ENCODE measurements at places on chromosomes 5 and 9. TPM values are rescaled to one million over a fixed set of nuclear protein-coding genes. Genes with fewer than 3 reads are reported as not detected.

The FBN2 gene
- 0.27 TPM for total RNA-seq

The ATOX1 gene
- total RNA-seq: 74.3 TPM

The FOXD4L6 gene
- total RNA-seq: under 0.01 TPM

The KLHL3 gene
- 13.7 TPM for total RNA-seq

The C5orf58 gene
- under 0.01 TPM for total RNA-seq

The NRARP gene
- total RNA-seq: 5.1 TPM

The TIGD6 gene
- 3.2 TPM for total RNA-seq

The PCDHGA3 gene
- 0.54 TPM for total RNA-seq

The ANKRD18B gene
- under 0.01 TPM for total RNA-seq

The MCC gene
- under 0.01 TPM for total RNA-seq

The UTP15 gene
- total RNA-seq: 31.0 TPM

The SERF1A gene
- total RNA-seq: 6.7 TPM

The ARID3C gene
- not detected for total RNA-seq

The CDKN2B-AS1 gene
- total RNA-seq: not detected

The FAM53C gene
- 69.7 TPM for total RNA-seq

The GGTA1 gene
- total RNA-seq: 4.8 TPM

The CSF2 gene
- total RNA-seq: not detected

The LECT2 gene
- total RNA-seq: not detected

The FBP2 gene
- total RNA-seq: not detected

The STPG3 gene
- total RNA-seq: 0.54 TPM

The CD14 gene
- total RNA-seq: 5.4 TPM

The APC gene
- total RNA-seq: 37.2 TPM

The PCDHB11 gene
- total RNA-seq: 0.27 TPM

The WDR5 gene
- total RNA-seq: 22.9 TPM

The SPATA31D4 gene
- total RNA-seq: not detected

The TRIP13 gene
- total RNA-seq: 4.8 TPM

The CATSPER3 gene
- total RNA-seq: 0.27 TPM

The C9 gene
- total RNA-seq: not detected

The SPATA6L gene
- not detected for total RNA-seq

The C5 gene
- total RNA-seq: 2.7 TPM

The PIP5KL1 gene
- 0.27 TPM for total RNA-seq

The HINT2 gene
- 22.6 TPM for total RNA-seq

The ANKRD31 gene
- total RNA-seq: under 0.01 TPM

The SLC46A2 gene
- under 0.01 TPM for total RNA-seq

The PHF24 gene
- under 0.01 TPM for total RNA-seq

The CKMT2 gene
- 0.27 TPM for total RNA-seq

The SLC6A18 gene
- not detected for total RNA-seq

The PDLIM4 gene
- total RNA-seq: 1.6 TPM

The FOXD4L3 gene
- under 0.01 TPM for total RNA-seq

The MEIKIN gene
- total RNA-seq: not detected

The RGS7BP gene
- total RNA-seq: not detected

The SPINK4 gene
- total RNA-seq: not detected

The CD72 gene
- total RNA-seq: 6.7 TPM

The DIAPH1 gene
- 41.5 TPM for total RNA-seq

All from hematopoietic multipotent progenitor cell (in vitro differentiated cells).